Caco-2 (cell line): ENCODE measurements at places on chromosomes 16 and 17. TPM values are rescaled to one million over a fixed set of nuclear protein-coding genes. Genes with fewer than 3 reads are reported as not detected.

DHRS7C gene
- not detected in 2 replicates for total RNA-seq

KCNH4 gene
- 0.07 and 0.37 TPM in 2 replicates for total RNA-seq

CD300A gene
- not detected in 2 replicates for total RNA-seq

PRSS21 gene
- not detected in 2 replicates for total RNA-seq

CORO6 gene
- 2.8 and 2.9 TPM in 2 replicates for total RNA-seq

DNA sequence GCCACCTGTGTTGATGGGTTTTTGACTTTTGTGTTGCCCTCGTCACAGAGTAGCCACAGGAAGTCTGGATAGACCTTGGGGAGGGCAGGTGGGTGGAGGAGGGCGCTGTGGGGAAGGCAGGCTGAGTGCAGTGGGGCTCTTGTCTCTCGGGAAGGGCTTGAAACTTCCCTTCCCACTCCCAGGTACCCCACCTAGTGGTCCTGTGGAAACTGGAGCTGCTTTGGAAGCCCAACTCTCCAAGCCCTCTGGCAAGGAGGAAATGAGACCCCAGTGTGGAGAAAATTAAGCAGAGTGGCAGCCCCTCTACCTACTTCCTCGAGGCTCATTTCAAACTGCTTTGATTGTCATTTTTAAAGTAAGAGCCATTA lies 9.2 kb downstream of the CA5A start:
- H3K4me1 ChIP-seq: no peaks in the 10 kb centered on the region
- H3K27me3 ChIP-seq: no peaks in the 10 kb centered on the region
- no peak overlapping the region for H3K27ac ChIP-seq

DNA sequence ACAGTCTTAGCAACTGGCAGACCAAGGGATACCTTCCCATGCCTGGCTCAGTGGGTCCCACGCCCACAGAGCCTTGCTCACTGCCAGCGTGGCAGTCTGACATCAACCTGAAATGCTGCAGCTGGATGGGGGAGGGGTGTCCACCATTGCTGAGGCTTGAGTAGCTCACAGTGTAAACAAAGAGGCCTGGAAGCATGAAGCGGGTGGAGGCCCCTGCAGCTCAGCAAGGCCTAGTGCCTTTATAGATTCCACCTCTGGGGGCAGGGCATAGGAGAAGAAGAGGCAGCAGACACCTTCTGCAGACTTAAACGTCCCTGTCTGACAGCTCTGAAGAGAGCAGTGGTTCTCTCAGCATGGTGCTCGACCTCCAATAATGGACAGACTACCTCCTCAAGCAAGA lies 263.2 kb downstream of the KIF2B start:
- H3K27ac ChIP-seq: no peak overlapping the region
- DNase-seq: peak; percentile 46
- no peaks in the 10 kb centered on the region for H3K27me3 ChIP-seq
- no peak overlapping the region for H3K4me3 ChIP-seq

GRCh38 chr16:85821390-85822135 lies 22.1 kb downstream of the COX4I1 start:
- H3K27me3 ChIP-seq: no peaks in the 10 kb centered on the region
- DNase-seq: peak; percentile 92
- H3K4me1 ChIP-seq: peaks cover 3% of the 10 kb centered on the region; the same call in 1 of the 2 replicates
- no peak overlapping the region for H3K4me3 ChIP-seq
- H3K27ac ChIP-seq: no peak overlapping the region
